Ovary (tissue), 10 donors: ENCODE measurements at places on chromosomes 7 and 10. TPM values are rescaled to one million over a fixed set of nuclear protein-coding genes. Genes with fewer than 3 reads are reported as not detected.

The PRR15 gene
- 18.5 TPM for polyA plus RNA-seq

The FEZF1 gene
- not detected for polyA plus RNA-seq

The SH2D4B gene
- polyA plus RNA-seq = 0.10 TPM

The ZNF107 gene
- polyA plus RNA-seq = 2.8 TPM

The TMEM196 gene
- polyA plus RNA-seq = 0.02 TPM

The TMEM26 gene
- polyA plus RNA-seq = 0.35 TPM

- no peak for DNase-seq
These were observed 165.2 kb downstream of the RELN start for GRCh38 chr7:103824251-103824650.

DNA sequence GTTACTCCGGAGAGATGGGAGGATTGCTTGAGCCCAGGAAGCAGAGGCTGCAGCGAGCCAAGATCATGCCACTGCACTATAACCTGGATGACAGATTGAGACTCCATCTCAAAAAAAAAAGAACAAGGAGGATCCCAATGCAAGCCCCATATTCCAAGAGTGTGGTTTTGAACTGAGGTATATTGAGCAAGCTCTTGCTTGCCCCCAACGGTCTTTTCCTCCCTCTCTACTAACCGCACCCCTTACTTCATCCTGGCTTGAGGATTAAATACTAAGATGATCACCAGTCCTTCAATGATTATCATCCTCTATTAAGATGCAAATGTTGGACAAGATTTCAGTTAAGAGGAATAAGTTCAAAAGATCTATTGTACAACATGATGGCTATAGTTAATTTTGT is 12.5 kb upstream of the SRGN start:
- no peak for DNase-seq

DNA sequence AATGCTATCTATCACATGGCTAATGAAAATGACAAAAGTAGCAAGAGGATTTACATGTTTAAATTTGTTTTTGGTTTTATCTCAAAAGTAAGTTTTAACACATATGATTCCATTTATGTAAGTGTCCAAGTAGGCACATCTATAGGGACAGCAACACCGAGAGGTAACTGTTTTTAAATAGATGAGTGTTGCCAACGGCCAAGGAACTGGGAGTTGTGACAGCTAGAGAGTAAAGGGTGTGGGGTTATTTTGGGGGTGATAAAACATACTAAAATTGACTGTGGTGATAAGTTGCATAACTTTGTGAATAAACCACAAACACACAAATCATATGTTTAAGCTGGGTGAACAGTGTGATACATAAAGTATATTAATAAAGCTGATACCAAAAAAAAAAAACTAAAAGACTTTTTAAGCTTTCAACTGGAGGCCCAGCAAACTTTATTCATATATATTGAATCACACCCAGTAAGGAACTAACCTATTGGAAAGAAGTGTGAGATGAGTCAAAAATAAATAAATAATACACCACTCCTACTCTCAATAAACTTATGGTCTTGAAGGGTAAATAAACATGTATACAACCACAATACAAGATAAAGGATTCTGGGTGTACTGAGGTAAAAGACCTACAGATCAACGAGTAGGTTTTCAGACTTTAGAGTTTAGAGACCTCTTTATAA is 33.0 kb downstream of the LRRC72 start:
- DNase-seq = no peak

DNA sequence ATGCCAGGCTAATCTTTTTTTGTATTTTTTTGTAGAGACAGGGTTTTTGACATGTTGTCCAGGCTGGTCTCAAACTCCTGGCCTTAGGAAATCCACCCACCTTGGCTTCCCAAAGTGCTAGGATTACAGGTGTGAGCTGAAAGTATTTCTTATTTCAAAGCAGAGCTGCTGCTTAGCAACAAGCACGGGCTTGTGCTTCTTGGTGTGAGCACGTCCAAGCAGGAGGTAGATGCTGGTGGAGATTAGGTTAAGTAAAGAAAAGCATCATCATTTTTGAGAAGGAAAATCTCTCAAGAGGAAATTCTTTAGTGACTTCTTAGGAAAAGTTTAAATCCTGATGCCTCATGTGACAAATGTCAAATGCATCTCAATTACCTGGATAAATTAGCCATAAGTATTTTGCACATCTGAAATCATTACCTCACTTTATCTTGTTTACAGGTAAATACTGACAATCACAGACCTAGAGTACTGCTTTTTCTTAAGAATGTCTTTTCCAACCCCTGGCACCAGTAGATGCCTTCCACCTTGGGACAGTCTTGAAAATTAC is 431.8 kb upstream of the FZD8 start:
- DNase-seq = no peak

DNA sequence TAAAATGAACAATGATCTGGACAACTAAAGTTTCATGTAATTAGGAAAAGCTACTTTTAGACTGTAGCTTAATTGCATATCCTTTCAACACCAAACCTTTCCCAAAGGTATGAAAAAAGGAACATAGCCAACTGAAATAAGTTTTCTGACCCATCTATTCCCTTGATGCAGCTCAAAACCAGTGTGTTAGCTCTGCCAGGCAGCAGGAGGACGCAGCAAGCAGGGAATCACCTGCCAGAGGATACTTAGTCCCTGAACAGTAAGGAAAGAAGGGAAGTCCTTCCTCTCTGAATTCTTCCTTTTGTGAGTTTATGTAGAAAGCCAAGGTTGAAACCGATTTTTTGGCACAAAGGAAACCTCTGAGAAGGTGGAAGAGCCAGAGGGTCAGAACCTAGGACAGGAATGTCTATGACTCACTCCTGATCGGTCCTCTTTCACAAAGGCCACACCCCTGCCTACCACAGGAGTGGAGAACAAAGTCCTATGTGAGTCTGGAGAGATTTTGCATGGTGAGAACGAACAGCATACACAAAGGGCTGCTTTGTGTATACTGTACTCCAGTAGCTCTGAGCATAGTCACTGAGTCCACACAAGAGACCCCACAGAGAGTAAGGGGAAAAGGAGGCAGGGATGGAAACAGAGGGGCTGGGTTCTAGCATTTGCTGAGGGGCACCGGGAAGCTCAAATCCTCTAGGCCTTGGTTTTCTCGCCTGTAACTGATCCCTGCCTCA is 68.8 kb upstream of the GSDME start:
- no peak for DNase-seq

DNA sequence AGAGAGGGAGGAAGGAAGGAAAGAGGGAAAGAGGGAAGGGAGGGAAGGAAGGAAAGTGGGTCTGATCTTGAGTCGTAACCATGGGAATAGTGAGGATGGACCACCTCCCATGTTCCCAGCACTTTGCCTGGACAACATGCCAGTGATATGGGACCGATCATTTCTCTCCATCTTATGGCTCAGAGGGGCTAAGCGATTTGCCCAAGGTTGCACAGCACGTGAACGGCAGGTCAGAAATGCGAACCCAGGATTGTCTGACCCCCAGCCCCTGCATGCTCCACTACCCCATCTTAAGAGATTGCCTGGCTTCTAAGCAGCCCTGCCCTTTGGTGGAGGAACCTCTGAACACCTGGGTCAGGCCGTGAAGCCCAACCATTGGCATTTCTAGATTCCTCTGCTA is 109.0 kb upstream of the CARD11 start:
- DNase-seq = no peak

GRCh38 chr7:130400120-130400572 is 19.9 kb downstream of the CPA1 start:
- DNase-seq = no peak

- DNase-seq = no peak
These were observed 170.9 kb downstream of the POLR1F start for GRCh38 chr7:19537942-19538401.

GRCh38 chr7:146331369-146331768 is 214.8 kb downstream of the CNTNAP2 start:
- DNase-seq = no peak

- no peak for DNase-seq
These were observed 21.8 kb downstream of the AUTS2 start for GRCh38 chr7:69620063-69620462.

DNA sequence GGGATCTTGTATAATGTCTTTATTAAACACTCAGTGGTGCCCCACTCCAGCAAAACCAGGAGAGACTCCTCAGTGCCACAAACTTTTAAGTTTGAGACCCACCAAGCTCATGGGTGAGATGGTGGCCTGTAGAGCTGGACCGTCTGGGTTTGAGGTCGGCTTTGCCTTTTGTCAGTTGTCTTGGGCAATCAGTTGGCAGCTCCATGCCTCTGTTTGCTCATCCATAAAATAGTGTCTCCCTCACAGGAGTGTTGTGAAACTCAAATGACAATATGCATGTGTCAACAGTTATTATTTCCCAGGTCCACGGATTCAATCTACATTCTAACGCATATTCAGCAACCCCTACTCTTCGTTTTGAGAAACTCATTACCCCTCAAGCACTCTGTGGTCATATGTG is 367.8 kb upstream of the C7orf33 start:
- no peak for DNase-seq

DNA sequence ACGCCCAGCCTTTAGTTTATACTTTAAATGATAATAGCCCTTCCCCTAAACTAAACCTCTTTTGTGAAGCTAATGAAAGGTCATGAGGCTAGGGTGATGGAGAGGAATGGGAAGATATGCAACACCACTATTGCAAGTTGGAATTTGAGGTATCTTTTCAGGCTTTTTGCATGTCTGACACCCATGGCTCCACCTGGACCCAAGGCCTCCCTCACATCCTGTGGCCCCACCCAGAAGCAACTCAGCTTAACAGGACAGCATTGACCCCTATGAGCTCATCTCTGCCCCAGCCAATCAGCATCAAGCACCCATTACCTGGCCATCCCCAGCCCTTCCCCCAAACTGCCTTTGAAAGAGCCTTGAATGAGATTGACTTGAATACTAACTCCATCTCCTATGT is 674.2 kb upstream of the NRP1 start:
- no peak for DNase-seq

GRCh38 chr10:6174201-6174874 is 28.4 kb upstream of the PFKFB3 start:
- no peak for DNase-seq

- no peak for DNase-seq
These were observed 155.0 kb downstream of the RNF216 start for GRCh38 chr7:5626498-5626897.

DNA sequence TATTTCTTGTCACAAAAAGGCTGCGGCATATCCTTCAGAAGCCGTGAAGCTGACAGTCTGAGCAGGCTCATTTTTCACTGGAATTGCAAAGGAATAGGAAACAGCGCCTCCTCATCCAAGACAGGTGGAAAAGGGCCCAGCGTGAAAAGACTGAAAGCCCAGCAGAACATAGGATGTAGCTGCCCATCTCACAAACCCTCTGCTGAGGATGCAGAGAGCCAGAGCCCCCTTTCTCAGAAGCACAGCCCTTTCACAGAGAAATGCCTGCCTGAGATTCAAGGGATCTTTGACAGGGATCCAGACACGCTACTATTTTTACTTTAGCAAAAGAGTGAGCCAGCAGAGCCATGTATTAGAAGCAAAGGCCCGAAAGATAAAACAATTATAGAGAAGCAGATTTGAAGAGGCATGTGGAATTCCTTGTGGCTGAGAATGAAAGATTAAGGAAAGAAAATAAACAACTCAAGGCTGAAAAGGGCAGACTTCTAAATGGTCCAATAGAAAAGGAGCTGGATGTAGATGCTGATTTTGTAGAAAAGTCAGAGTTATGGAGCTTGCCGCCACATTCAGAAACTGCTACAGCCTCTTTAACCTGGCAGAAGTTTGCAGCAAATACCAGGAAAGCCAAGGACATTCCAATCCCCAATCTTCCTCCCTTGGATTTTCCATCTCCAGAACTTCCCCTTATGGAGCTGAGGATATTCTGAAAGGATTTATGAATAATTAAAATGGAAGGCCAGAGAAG is 36.9 kb downstream of the GDI2 start:
- no peak for DNase-seq

GRCh38 chr7:94417306-94417705 is 22.6 kb downstream of the COL1A2 start:
- DNase-seq = no peak

GRCh38 chr10:68828833-68829232 is 1.5 kb downstream of the STOX1 start:
- no peak for DNase-seq

GRCh38 chr7:112130729-112131410 is 75.3 kb downstream of the DOCK4 start:
- DNase-seq = no peak

- no peak for DNase-seq
These were observed 253.5 kb upstream of the TEX47 start for GRCh38 chr7:89049043-89049442.

DNA sequence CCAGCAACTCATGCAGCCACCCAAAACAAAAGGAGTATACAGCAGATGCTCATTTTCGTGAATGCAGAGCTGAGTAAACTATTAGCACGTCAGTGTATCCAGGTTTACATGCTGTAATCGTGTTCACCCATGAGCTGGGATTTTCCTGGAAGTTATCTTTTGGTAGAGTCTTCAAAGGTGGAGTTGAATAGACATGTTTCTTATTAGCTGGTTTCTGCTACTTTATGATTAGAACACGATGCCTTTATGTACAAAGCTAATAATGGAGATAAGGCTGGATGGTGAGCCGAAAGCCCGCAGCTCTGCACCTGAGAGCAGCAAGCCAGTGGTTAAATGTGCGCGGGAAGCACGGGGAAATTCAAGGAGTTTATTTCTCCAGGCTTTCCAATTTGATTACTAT is 123.8 kb downstream of the ADARB2 start:
- no peak for DNase-seq

GRCh38 chr10:101839416-101840063 is 4.1 kb downstream of the KCNIP2 start:
- no peak for DNase-seq

- peak; percentile 34 for DNase-seq
These were observed 266 bp upstream of the MDFIC start for GRCh38 chr7:114921631-114922025.
